OCI-LY7 (cell line): ENCODE measurements at places on chromosomes 7 and 10. TPM values are rescaled to one million over a fixed set of nuclear protein-coding genes. Genes with fewer than 3 reads are reported as not detected.

The PFKP gene
- 116 and 154 TPM in 2 replicates for total RNA-seq

- no peak for DNase-seq
These were observed 154.4 kb downstream of the GALNT17 start for GRCh38 chr7:71286336-71286735.

GRCh38 chr7:156684661-156685060 lies 44.1 kb downstream of the RNF32 start:
- DNase-seq: no peak

DNA sequence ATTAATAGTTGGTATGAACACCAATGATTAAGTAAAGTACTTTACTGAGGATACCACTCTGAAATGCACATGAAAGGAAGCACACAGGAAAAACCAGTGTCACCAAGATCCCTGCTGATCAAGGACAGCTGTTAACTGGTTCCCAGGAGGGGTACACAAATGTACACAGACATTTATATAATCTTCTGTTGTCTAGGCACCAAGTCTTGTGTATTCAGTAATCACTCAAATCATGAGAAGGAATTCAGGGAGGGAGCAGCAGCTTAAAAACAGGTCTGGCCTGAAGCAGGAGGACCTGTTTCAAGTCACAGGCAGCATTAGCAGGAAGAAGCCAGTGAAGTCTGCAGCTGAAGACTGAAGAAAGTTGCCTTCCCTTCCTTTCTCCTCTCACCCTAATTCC lies 18.7 kb downstream of the MPP7 start:
- peak; percentile 45 for DNase-seq
